Activated CD8-positive, alpha-beta memory T cell treated with anti-CD3 and anti-CD28 coated beads for 4 hours (primary cell): ENCODE measurements at places on chromosomes 4 and X.

DNA sequence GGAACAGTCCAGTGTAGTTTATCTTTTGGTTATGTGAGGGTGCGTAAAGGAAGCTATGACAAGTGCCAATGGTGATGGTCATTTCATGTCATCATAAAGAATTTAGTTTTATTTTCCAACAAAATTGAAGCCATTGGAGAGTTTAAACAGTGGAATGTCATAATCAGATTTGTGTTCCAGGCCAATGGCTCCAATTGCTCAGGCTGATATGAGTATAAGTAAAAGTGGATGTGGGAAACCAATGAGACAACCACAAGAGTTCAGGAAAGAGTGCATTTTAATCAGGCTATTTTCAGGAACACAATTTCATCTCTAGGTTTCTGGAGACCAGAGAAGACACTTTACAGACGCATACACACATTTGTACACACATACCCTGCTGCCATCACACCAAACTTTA is 20.7 kb downstream of the SPANXC start:
- DNase-seq = no peak

DNA sequence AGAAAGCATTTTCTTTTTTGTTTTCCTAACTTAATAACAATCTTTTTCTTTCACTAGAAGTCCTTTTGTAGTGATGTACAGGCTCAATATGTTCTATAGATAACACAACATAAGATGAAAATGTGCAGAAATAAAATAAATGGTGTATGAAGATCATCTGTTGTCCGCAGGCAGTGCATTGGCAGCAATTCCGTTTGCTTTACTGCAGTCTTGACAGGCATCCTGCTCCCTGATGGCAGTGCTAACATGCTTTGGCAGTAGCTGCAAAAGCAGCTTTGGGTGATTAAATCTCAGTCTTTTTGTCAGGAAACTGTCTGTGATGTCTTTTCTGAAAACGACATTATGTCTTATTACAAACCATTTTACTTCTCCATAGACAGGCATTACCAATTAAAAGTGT is 131.4 kb downstream of the TRAM1L1 start:
- DNase-seq = no peak

- no peak for DNase-seq
Observed at GRCh38 chrX:123906557-123907316, 46.9 kb downstream of the XIAP start.

DNA sequence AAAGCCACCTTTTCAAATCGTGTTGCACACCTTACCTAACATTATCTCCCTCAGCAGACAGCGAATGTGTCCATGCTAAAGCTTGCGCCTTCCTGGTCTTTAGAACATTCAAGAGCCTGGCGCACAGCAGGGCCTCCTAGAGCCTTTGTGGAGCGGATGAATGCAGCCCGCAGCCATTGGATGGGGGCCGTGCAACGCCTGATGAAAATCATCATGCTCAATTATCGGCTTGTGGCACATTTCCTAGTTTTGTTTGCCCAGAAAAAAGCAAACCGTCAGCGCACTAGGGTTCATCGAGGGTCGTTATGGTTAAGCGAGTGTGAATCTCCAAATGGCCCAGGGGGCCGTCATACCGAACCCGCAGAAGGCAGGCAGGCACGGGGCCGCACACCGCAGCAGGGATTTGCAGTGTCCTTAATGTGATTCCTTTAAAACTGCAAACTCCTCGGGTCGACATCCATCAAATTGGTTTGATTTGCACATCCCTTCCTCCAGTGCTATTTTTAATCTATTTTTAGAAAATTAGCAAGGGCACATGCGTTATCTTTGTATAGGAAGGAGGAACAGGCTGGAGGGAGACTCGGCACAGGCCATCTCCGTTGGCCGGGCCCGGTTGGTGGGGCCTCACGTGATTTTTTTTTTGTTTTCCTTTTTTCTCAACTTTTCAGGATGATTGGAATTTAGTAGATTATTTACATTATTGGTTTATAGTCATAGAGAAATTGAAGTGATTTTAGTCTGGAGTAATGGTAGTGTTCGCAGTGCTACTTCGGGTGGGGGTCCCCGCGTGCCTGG is 53.1 kb downstream of the ABLIM2 start:
- no peak for DNase-seq

DNA sequence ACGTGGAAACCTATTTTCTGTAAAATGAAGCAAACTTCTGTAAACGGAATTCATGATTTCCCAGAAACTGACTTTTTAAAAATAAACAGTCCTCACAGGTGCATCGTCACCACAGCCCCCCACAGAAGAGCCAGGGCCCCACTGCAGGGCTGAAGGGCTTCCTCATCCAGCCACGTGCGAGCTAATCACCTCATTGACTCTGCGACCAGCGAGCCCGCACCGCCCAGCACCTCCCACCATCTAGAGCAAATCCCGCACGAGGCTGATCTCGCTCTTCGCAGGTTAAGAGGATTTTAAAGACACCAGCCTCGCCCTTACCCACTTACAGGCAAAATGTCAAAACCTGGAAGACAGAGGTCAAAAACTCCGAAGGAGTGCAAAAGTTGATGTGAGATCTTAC is 14.8 kb downstream of the PPP2R3B start:
- no peak for DNase-seq

- no peak for DNase-seq
Observed at GRCh38 chr4:86891762-86892635, at the start of gene C4orf36. C4orf36 (minus strand) TSS chr4:86892422; CDS start chr4:86891520, 902 bp downstream.

DNA sequence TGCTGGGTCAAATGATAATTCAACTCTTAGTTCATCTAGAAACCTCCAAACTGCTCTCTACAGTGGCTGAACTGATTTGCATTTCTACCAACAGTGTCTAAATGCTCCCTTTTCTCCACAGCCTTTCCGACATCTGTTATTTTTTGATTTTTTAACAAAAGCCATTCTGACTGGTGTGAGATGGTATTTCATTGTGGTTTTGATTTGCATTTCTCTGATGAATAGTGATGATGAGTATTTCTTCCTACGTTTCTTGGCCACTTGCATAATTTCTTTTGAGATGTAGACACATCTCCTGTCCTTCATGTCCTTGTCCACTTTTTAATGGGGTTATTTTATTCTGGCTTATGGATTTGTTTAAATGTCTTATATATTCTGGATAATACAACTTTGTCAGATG is 298.2 kb upstream of the ARSJ start:
- no peak for DNase-seq

DNA sequence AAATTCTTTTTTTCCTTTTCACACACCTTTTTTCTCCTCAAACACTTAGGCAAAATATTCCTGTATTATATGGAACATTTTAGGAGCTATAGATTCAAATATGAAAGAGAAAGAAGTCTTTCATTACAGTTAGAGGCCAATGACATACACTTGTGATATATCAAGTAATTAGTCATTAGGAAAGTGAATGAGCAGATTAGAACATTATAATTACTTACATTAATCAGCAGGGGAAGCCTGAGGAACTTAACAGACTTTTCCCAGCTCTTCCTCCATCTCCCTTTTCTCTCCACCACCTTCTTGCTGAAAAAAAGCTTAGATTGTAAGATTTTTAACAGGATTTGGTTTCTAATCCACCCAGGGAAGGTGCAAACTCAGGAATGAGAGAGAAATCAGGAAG is 29.6 kb downstream of the KLF3 start:
- DNase-seq = no peak

GRCh38 chr4:1508161-1509160 is 102.2 kb upstream of the NKX1-1 start:
- DNase-seq = no peak
